ENCODE measurements at places on chromosomes 2 and 18.

GRCh38 chr2:142876423-142876822, 1.0 kb upstream of the KYNU start:
- DNase-seq, result no peak

DNA sequence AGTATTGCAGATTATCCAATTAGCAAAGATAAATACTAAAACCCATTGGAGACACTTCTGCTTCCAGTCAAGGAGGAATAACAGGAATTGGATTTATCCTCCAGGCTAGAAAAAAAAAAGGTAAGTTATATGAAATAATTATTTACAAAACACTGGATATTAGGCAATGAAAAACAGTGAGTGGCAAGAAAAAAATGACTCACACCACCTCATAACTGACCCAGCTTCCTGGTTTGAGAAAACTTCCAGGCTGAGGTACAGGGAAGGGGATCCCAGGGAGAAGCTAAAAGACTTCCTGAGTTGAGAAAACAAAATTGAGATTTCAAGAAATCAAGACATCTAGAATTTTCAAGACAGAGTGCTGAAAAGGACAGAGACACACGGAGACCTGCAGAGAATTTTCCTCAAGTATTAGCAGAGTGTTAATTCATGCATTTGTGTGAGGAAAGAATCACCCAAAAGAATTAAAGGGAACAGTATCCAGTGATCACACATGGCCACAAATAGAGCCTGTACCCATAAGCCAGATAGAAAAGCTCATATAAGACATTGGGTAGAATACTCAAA, 17.4 kb downstream of the SRD5A2 start:
- peak; percentile 1 for DNase-seq

GRCh38 chr18:28175150-28175929, 1.6 kb downstream of the CDH2 start:
- peak; percentile 5 for DNase-seq

DNA sequence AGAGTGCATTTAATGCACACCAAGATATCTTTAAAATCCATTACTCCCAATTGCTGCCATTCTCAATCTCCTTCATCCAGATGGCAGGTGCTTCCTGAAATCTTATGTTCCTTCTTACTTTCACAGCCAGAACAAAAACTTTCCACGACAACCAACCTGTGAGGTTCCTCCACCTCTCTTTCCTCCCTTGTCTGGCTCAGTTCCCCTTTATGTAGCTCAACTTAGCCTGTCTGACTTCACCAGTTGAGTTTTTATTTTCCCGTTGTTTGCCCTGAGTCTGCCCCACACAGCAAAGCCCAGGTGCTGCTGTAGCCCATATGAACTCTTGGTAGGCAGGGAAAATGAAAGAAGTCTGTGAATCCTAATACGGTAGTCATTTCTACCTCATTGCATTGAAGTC, 112.5 kb downstream of the MREG start:
- DNase-seq, result peak; percentile 56

GRCh38 chr18:76246590-76246989, 248.5 kb downstream of the ZNF516 start:
- DNase-seq, result no peak

DNA sequence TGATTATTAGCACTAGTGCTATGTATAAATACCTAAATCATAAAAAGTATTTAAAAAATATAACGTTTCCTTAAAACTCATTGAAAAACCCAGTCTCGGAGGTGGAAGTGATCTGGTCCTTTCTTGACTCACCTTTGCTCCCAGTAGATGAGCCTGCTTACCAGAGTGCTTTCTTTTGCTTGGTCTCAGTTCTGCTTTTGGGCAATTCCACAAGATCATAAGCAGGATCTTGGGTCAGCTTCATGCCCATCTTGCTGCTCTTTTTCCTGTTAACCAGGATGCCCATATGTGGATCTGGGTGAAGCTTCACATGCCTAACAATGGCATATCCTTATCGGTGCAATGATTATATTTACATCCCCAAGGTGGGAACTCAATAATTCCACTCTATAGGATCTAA, 332.1 kb upstream of the FAM98A start:
- no peak for DNase-seq

GRCh38 chr18:75244351-75245313, 34.0 kb downstream of the TSHZ1 start:
- DNase-seq, result no peak

DNA sequence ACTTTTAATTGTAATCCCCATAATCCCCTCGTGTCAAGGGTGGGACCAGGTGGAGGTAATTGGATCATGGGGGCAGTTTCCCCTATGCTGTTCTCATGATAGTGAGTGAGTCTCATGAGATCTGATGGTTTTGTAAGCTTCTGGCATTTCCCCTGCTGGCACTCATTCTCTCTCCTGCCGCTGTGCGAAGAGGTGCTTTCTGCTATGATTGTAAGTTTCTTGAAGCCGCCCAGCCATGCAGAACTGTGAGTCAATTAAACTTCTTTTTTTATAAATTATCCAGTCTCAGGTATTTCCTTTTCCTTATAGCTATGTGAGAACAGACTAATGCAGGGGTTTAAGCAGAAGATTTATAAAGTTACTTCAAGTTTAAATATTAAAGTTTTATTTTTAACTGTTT, 655.2 kb downstream of the EPHA4 start:
- DNase-seq, result no peak

Measured in suppressor macrophage treated with lipopolysaccharide for 1 hour (primary cell).